NCI-H187 (cell line): ENCODE measurements at places on chromosomes 7 and 10.

DNA sequence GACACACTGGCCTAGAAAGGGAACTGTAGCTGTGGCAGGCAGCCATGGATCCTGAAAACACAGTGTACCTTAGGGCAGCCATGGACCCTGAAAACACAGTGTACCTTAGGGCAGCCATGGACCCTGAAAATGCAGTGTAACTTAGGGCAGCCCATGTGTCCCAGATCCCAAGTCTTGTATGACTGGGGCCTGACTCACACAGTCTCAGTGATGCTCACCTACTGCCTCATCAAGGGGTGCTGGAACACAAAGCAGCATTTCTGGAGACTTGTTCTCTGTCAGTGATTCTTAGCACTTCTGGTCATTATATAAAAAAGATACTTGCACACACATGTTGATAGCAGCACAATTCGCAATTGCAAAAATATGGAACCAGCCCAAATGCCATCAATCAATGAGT, 70.2 kb upstream of the LAMB4 start:
- DNase-seq = no peak

GRCh38 chr10:90175161-90175681, 473.8 kb downstream of the KIF20B start:
- DNase-seq = no peak

- peak; percentile 11 for DNase-seq
Observed at GRCh38 chr7:80210400-80210799, 75.8 kb downstream of the GNAI1 start.

DNA sequence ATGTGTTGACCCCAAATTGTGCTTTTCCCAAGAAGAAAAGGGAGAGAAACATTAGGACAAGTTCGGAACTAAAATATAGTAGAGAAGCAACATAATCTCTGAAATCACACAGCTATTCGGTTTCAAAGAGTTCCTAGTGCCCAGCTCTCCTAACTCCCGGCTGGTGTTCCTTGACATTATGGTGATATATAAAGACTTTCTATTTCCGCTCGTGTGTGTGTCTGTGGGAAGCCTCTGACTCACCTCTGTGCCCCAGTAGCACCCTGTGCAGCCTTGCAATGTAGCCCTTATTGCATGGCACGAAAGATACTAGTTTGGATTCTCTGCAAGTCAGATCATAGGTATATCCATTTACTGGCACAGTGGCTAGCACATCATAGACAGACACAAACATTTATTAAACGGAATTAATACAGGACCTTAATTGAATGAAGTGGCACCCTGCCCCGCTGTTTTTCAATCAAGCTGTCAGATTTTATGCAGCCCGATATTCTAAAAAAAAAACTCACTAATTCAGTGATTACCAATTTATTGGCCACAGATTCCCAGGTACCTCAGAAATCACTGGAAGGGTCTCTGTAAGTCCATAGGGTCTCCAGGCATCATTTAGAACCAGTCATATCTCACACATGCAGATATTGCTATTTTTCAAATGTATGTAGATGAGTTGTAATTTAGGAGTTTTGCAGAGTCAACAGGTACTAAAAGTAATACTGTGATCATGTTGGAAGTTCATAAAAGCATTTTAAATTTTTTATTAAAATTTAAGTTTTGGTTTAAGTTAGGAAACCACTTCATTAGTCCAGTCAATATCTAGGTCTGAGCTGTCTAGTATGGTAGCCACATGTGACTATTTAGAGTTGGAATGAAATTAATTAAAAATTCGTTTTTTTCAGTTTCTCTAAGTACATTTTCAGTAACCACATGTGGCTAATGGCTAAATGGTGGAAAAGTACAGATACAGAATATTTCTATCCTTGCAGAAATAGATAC, 43.3 kb downstream of the SFTPD start:
- no peak for DNase-seq

DNA sequence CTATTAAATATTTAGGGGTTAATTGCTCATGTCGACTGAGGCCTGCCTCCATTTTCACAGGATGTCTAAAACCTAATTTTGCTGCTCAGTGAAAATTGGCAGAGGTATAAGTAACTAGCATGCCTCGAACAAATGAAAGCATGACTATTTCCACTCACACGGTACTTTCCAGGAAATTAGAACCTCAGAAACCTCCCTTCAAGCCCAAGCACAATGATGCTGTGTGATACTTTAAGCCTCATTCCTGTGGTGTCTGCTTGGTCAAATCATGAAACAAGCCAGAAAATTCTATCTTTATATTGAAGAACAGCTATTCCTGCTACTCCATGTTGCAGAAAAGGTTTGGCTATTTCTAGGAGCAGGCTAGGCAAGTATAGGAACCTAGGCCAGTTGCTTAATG, 203.0 kb downstream of the SORCS3 start:
- DNase-seq = no peak
